ENCODE measurements at places on chromosomes 13 and 19.
A peak's percentile ranks its signal among the peaks of the same experiment; 100 is the strongest.

GRCh38 chr19:37778613-37779126, 716 bp downstream of the ZNF573 start:
- DNase-seq: peak; percentile 0

GRCh38 chr19:41694831-41695635, 7.0 kb upstream of the CEACAM7 start:
- DNase-seq: no peak

GRCh38 chr19:366205-366783, 21.7 kb upstream of the MIER2 start:
- DNase-seq: no peak

DNA sequence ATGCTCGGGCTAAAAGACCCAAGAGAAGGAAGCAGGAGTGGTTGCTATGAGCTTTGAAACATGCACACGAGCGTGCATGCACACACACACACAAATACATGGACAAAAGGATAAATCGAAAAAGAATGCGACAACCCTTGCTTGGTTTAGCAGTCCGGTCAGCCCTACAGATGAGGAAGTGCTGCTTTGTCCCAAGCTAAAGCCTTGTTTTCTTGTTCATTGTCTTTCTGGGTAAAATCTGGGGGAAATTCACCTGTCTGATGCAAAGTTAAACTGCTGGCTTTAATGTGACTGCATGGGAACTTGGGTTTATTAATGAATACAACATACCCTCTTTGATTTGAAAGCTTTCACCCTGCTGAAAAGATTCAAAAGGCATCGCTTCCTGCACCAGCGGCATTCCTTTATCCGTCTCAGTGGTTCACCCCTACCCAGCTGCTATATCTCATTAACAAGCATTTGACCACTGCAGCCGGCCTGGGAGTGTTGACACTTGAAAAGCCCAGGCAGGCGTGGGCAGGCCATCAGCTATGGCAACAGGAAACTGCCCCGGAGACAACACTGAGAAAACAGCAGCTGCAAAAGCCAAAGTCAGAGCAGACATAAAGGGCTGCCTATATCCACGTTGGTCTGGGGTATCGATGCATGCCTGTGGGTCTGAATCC, 301.7 kb downstream of the NDFIP2 start:
- peak; percentile 77 for DNase-seq

All from IMR-90 (cell line).